Thymus (tissue), 14 donors: ENCODE measurements at places on chromosomes 16 and 17. TPM values are rescaled to one million over a fixed set of nuclear protein-coding genes. Genes with fewer than 3 reads are reported as not detected.

Gene IGF2BP1
- total RNA-seq = 10.9 TPM

GRCh38 chr17:58353389-58353825, 1.4 kb upstream of the SUPT4H1 start:
- no peak for DNase-seq
- H3K27ac ChIP-seq = peak overlapping the region; percentile 89
- peaks cover 17% of the 10 kb centered on the region for H3K4me1 ChIP-seq
- H3K4me3 ChIP-seq = peak overlapping the region; percentile 95
- no peaks in the 10 kb centered on the region for H3K27me3 ChIP-seq

DNA sequence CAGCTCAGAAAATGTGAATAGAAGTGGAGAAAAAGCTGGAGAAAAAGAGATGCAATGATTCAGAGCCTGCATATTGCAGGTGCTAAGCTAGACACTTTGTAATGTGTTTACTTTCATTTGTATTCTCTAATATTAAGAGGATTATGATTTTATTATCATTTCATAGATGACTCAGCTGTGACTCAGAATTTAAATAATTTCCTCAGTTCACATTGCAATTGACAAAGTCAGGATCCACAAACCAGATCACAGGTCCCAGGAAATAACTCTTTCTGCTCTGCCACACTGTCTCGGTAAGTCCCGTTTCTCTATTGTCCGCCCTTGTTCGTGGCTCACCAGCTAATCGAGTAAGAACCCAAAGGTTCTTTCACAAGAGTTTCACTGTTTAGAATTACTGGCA, 235.4 kb upstream of the MON1B start:
- DNase-seq = no peak
- H3K27ac ChIP-seq = no peak overlapping the region
- H3K36me3 ChIP-seq = no peaks in the 10 kb centered on the region
- no peaks in the 10 kb centered on the region for H3K27me3 ChIP-seq
- no peaks in the 10 kb centered on the region for H3K4me1 ChIP-seq

DNA sequence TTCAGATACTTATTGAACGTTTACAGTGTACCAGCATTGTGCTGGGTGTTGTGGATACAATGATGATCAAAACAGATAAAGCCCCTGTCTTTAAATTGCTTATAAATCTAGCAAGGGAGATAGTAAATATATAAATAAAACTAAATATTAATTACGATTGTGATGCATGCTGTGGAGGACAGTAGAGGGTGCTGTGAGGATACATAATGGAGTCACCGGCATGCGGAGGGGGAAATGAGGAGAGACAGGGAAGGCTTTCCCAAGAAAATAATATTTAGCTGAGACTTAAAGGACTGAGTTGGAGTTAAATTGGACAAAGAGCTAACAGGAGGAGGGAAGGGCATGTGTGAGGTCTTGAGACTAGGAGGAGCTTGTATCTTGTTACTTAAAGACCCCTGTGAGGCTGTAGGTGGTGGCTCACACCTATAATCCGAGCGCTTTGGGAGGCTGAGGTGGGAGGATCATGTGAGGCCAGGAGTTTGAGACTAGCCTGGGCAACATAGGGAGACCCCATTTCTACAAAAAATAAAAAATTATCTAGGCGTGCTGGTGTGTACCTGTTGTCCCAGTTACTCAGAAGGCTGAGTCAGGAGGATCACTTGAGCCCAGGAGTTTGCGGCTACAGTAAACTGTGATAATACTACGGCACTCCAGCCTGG, 2.4 kb downstream of the DHRS7B start:
- DNase-seq = no peak
- peaks cover 3% of the 10 kb centered on the region for H3K4me1 ChIP-seq
- no peak overlapping the region for H3K4me3 ChIP-seq
- no peaks in the 10 kb centered on the region for H3K27me3 ChIP-seq
- H3K36me3 ChIP-seq = no peaks in the 10 kb centered on the region
